Activated CD4-positive, alpha-beta memory T cell treated with anti-CD3 and anti-CD28 coated beads for 36 hours (primary cell): ENCODE measurements at places on chromosomes 6 and 20. TPM values are rescaled to one million over a fixed set of nuclear protein-coding genes. Genes with fewer than 3 reads are reported as not detected.

Gene RFX6
- total RNA-seq = not detected

- no peak for DNase-seq
These were observed 124.3 kb upstream of the ATXN1 start for GRCh38 chr6:16885411-16886160.

GRCh38 chr6:161195386-161195785, 78.5 kb downstream of the AGPAT4 start:
- DNase-seq = no peak

DNA sequence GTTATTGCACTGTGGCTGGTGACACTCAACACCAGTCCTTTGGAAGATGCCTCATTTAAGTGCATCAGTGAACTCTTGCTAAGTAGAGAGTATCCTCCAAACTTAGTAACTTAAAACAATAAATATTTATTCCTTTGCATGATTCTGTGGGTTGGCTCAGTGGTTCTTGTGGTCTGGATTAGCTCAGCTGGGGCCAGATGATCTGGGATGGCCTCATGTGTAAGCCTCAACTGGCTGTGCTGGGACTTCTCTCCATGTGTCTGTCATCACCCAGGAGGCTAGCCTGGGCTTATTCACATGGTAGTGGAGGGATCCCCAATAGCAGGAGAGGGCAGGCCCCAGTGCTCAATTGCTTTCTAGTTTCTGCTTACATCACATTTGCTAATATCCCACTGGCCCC, 8.3 kb downstream of the LRRN4 start:
- DNase-seq = no peak

- DNase-seq = no peak
These were observed 14.6 kb upstream of the SYNJ2 start for GRCh38 chr6:157967020-157967419.

DNA sequence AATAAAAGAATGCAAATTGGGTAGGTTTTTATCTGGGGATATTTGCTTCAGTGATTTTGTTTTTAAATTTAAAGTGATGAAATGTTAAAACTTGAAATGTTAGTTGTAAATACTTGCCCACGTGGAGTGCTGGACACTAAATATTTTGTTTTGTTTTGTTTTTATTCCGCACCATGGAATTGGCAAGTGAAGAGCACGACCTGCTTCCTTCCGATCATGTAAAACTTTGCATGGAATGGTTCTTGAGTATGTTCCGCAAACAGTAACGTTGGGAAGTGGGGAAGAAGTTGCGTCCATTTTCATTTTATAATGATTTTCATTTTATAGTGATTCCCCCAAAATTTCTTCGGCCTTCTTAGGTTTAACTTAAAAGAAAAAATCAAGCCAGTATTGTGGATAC, 765 bp downstream of the IRAK1BP1 start:
- DNase-seq = no peak

Gene SLC52A3
- total RNA-seq = not detected

DNA sequence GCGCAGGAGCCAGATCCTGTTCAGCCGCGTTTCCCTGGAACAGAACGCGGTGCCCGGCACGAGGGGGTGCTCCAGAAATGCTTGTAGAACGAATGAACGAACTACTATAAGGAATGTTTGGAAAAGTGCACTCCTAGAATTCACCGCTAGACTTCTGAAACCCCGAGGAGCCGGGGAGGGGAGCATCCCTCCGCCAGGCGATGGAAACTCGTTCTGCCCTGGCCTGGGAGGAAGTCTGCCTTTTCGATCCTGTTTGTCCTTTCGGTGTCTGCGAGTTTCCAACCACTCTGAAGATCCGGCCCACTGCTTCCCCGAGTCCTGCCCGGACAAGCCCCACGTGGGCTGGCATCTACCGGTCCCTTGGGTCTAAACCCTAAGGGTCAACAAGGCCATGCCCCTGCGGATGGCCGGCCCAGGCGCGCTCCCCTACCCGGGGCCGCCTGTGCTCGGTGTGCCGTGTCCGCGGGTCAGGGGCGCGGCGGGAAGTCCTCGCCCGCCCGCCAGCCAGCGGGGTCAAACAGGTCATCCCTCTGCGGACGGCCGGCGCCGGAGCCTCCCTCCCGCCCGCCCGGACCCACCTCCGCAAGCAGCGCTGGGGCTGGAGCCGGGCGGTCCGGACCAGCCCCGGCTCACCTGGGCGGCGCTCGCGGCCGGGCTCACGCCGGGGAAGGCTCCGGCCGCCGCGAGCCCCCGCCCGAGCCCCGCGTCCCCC, 526 bp downstream of the SULF2 start:
- DNase-seq = no peak

DNA sequence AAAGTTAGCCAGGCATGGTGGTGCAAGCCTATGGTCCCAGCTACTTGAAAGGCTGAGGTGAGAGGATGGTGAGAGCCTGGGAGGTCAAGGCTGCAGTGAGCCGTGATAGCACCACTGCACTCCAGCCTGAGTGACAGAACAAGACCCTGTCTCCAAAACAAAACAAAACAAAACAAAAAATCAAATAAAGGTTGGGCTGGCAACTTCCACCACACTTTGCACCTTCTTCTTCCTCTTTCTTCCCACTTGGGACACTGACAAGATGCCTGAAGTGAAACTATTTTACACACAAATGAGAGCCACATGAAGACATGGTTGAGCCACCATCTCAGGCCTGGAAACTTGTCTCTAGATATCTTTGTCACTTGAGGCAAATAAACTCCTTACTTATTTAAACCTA, 53.8 kb upstream of the CCDC28A start:
- no peak for DNase-seq

GRCh38 chr20:48586730-48587129, 241.1 kb downstream of the PREX1 start:
- no peak for DNase-seq

DNA sequence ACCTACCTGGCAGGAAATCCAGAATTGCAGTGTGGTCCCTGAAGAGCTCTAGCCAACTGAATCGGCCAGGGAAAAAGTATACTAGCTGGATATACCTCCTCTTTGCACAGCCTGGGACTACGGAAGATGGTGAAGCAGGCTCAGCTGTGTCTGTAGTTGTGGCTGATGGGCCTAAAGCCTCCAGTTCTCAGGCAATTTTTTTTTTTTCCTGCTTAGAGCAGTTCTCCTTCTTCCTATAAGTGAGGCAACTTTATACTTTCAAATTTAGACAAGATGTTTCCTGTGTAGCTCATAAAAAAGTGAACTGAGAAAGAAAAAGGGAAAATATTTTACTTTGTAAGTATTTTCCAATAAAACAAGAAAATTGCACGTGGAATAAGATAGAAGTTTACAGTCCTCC, 172.9 kb downstream of the CARMIL1 start:
- DNase-seq = no peak

DNA sequence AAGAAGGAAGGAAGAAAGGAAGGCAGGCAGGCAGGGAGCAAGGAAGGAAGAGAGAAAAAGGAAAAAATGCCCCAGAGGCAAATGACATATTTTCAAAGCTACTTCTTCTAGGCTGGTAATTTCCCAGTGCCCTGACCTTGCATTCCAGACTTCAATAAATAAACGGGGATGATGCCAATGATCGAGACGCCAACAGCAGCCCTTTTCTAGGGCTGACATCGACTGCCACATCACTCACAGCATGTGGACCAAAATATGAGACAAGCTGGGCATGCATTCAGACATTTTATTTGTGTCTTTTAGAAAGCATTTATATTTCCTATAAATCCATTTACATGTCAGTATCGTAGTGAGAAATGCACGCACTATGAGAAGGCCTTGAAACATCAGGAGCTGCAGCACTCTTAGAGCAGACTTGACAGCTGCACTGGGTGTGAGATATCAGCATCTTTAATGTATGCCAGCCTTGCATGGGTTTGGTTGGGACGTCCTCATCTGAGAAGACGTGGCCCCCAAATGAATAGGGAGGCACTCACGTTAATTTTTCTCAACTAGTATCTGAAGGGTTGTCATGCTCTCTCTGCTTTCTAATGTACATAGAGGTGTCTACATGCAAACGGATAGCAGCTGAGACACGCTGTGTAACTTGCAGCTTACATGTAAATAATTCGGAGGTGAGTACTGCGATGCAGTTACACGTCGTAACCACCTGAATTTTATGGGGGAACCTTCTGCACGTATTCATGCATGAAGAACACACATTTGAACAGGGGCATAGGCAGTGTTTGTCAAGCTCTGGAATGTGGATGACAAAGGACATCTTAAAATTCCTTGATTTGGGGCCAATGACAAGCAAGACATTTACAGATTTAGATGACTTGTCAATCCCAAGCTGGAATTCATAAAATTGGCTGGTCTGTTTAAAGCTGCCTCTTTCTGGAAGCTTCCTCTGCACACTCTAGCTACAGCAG, 149.1 kb upstream of the AGPAT4 start:
- no peak for DNase-seq

DNA sequence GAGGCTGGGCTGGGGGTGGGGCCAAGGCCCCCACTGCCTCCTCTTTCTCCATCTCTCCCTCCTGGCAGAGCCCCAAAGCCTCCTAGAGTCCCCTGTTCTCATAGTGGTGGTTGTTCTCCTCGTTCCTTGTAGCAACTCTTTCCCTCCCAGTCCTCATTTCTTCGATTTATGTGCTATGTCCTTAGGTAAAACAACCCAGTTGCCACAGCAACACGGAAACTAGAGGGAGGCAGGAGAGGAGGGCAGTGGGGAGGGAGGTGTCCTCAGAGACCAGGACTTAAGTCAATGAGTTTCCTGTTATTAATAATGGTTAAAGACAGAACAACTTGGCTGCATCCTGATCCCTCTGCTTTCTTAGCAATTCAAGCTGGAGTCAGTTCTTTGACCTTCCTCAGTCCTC, 161.0 kb downstream of the INSM1 start:
- no peak for DNase-seq

- DNase-seq = peak; percentile 88
These were observed 99.7 kb downstream of the EYA2 start for GRCh38 chr20:46994341-46994740.

Gene ATP9A
- total RNA-seq = 1.6 TPM

GRCh38 chr20:20611167-20611566, 101.3 kb downstream of the RALGAPA2 start:
- no peak for DNase-seq

GRCh38 chr6:71404145-71404966, 115.7 kb downstream of the OGFRL1 start:
- DNase-seq = no peak

DNA sequence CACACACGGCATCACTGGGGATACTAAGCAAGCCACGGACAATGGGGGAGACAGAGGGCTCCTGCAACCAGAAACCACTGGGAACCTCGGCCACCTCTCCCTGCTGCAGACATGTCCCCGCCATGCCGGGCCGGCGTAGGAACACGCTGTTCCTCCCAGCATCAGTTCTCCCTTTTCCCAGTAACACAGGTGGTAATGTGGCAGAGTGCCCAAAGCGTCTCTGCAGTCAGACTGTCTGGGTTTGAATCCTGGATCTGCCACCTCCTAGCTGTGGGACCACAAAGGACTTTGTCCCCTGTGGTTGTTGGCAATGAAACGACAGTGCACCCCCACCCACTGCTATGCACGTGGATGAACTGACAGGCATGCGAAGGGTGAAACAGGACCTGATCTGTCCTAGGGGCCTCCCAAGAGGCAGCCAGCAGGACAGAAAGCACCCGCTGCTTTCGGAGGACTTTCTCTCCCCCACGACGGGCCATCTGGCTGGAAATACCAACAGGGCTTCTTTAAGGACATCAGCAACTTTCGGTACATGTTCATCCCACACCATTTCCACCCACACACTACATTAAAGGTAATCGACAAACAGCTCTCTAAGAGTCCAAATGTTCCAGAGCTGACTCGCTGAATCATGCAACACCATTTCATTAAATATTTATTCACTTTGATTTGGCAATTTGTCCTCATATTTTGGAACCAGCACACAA, 74.1 kb downstream of the SULF2 start:
- DNase-seq = no peak

DNA sequence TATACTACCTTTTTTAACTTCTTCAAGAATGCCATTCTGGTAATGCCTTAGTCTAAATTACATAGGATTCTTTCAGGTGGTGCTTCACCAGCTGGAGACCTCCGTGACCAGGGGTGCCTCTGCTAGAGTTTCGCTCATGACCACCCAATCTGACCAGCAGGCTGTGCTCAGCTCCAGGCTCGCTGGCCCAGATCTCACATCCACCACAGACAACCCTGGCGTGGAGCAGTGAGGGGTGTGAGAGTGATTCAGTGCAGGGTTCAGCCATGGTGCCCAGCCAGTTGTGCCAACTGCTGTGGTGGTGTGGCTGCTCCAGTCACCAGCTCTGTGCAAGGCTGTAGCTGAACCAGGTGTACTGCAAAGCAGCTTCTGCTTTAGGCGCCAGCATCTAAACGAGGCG, 198.6 kb downstream of the MMUT start:
- no peak for DNase-seq

Gene TULP1
- total RNA-seq = not detected

Gene PAK1IP1
- 28.2 TPM for total RNA-seq

DNA sequence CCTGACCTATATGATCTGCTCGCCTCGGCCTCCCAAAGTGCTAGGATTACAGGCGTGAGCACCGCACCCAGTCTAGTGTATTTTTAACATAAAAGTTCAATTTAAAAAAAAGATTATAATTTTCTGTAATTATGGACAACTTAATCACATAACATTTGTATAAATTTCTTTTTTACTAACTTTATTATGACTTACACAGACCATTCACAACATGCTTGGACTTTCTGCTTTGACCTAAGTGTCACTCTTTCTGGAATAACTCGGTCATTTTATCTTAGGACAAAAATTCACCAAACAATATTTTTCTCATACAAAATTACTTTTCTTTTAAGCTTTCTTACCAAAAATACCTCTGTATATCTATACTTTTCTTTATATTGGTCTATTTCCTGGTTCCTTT, 15.4 kb upstream of the IL22RA2 start:
- DNase-seq = no peak

- DNase-seq = no peak
These were observed 23.3 kb downstream of the MYCT1 start for GRCh38 chr6:152720974-152721373.

DNA sequence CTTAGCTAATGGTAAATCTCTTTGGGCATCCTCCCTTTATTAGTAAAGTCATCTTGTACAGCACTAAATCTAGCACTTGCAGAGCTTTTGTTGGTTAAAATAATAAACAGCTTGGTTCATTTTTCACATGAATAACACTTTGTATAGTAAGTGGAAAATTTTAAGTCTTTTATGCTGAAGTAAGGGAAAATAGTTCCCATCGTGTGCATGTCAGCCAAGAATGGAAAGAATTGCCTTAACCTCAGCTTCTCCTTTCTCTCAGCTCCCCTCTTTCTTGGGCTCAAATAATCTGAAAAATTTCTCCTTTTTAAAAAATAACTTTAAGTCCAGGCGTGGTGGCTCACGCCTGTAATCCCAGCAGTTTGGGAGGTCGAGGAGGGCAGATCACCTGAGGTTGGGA, 16.6 kb downstream of the SNRPC start:
- DNase-seq = no peak

GRCh38 chr6:53056273-53056672, 8.9 kb upstream of the FBXO9 start:
- DNase-seq = no peak

DNA sequence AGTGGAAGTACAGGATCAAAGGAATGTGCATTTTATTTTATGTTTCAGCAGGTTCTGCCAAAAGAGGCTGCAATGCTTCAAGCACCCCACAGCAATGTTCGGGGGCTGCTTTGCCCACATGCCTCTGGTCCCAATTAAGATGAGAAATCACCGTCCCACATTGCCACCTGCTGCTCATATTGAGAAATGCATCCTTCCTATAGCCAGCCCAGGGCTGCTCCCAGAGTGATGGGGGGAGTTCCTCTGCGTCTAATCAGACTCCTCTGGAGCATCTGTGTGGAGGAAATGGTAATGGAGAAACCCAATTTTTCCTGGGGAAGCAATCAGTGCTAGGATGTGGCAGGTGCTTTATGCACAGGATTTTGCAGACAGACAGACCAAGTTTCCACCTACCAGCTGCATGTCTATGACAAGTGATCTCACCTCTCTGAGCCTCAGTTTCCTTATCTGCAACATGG, 33.7 kb downstream of the PTGIS start:
- peak; percentile 74 for DNase-seq

- no peak for DNase-seq
These were observed 747.0 kb downstream of the PTPRT start for GRCh38 chr20:42442716-42443115.
